ENCODE measurements at places on chromosomes 7 and 10.
A peak's percentile ranks its signal among the peaks of the same experiment; 100 is the strongest.

DNA sequence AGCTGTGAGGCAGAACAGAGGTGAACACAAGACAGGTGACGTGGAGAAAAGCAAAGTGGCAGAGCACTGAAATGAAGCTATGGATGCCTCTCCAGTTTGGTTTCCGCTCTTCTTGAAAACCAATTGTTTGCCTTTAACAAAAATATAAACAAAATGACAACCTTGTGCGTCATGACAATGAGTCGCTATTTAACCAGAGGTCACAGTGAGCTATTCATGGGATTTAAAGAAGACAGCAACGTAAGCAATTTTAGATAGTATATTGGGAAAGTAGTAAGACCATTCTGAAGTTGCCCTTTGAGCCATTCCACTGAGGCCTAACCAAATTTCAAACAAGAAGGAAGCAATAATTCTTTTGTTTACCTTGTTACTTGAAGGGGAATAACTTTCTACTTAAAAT lies 15.2 kb upstream of the LRRTM3 start:
- no peak for DNase-seq

DNA sequence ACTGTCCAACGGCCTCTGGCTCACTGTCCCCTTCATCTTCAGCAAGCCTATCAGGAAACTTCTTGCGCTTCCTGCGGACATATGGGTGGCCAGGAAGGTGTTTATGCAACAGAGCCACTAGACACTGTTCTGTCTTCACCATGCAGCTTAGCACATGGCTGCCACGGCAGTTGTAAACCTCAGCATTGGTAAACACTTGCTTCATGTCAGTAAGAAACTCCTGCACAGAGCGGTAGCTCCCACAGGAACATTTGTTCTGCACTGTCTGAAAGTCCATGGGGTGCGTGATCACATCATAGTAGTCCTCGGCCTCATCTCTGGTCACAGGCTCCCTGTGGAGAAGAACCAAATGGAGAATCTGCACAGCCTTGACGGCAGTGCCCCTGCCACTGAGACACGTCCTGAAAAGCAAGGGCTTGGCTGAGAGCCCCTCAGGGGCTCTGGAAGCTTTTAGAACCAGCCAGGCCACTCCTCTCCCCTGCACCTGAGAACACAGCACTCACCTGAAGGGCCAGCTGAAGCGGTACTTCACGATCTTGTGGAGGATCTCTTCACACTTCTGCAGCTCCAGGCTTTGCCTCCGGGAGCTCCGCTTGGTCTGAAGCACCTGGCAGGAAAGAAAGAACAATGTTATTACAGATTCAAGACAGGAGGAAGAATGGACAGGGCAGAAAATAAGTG lies 8.8 kb downstream of the FZD9 start:
- no peak for DNase-seq

- no peak for DNase-seq
These were observed 557.2 kb upstream of the CELF2 start for GRCh38 chr10:10460451-10460850.

- peak; percentile 58 for DNase-seq
These were observed 14.1 kb downstream of the CRYGN start for GRCh38 chr7:151425670-151426440.

DNA sequence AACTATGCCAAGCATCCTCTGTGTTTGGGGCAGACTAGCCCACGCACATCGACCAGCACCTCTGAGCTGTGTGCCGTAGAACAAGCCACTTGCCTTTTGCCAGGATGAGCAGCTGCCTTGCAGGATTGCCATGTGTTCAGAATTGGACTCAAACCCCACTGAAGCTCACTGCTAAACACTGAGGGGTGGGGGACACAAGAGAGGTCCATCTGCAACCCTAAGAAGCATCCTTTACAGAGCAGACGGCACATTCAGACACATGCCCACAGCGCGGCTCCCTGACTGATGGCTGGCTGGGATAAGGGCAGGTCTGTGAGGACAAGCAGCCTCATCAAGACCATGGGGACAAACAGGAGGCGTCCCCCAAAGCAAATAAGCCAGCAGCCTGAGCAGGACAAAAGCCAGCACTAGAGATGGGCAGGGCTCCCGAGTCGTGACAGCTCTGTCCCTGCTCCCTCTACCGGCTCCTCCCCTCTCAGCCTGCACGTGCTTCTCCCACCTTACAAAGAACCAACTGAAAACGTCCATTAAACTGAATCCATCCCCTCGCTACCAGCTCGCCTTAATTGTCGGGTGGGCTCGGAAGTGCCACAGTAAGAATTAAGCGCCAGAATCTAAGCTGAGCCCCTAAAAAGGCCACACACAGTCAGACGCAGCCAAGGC lies 114.2 kb downstream of the PRKAG2 start:
- DNase-seq: no peak

- no peak for DNase-seq
These were observed 129.8 kb upstream of the FAM20C start for GRCh38 chr7:62361-63116.

- DNase-seq: no peak
These were observed 82.7 kb upstream of the MACROH2A2 start for GRCh38 chr10:69969977-69970376.

- peak; percentile 54 for DNase-seq
These were observed 68.0 kb downstream of the LANCL2 start for GRCh38 chr7:55432939-55433784.

- DNase-seq: peak; percentile 90
These were observed 533.1 kb downstream of the KCNMA1 start for GRCh38 chr10:77104459-77104980.

GRCh38 chr7:80895056-80895455 lies 23.8 kb downstream of the SEMA3C start:
- DNase-seq: no peak

- no peak for DNase-seq
These were observed 493 bp downstream of the WDR91 start for GRCh38 chr7:135210888-135211178.

DNA sequence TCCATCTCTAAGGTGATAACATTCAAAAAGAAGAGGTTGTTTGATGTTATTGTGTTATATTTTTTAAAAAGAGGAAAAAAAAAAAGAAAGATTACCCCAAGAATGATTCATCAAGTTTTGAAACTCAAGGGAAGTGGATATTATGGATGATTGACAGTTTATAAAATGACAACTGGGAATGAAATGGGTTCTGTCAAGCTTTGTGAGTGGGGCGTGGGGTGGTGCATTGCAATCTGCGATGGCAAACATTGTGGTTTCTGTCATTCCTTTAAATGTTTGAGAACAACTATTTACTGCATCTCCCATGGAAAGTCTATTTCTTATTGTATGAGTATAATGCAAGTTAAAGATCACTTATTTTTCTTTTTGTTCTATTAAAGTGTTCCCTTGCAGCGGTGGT lies 297.0 kb downstream of the CCDC3 start:
- no peak for DNase-seq

DNA sequence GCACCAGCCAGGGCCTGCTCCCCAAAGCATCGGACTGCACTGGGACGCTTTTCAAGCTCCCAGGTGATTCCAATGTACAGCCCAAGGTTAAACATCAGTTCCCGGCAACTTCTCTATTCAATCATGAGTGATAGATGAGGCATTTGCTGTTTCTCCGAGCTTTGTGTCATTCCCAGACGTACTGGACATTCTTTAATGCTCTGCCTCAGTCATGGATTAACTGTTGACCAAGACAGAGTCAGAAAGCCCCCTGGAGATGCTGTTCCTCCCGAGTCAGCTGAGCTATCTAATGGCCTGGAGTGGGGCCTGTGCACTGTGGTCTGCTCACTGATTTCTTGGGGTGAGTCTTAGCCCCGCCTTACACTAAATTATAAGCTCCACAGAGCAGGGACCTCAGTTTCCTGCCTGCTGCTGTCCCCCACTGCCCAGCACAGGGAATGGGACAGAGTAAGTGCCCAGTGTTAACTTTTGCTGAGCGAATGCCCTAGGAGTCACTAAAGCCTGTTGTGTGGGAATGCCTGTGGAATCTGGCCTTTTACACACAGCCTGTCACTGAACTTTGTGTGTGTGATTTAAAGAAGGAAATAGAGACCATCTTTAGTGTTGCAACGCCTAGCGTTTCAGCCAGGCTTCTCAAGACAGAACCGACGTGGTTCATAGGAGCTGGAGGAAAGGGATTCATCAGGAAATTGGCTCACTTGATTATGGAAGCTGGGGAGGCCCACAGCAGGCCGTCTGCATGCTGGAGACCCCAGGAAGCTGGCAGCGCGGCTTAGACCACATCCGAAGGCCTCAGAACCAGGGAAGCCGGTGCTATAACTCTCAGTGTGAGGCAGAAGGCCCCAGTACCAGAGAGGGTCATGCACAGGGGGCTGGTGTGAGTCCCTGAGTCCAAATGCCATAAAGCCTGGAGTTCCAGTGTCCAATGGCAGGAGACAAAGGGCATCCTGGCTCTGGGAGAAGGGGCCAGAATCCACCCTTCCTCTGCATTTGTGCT lies 29.3 kb upstream of the RNF32 start:
- no peak for DNase-seq

GRCh38 chr7:31857172-31857571 lies 170.2 kb downstream of the PPP1R17 start:
- DNase-seq: no peak

DNA sequence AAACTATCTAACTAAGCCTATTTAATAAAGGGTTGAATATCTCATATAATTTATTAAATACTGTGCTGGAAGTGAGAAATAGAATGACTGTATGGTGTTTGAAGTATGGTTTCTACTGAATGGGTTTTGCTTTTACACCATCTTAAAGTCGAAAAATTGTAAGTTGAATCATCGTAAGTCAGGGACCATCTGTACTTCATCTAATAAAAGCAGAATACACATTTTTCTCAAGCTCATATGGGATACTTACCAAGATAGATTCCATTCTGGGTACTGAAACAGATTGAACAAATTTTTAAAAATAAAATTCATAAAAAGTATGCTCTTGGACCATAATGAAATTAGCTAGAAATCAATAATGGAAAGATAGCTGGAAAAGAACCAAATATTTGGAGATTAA lies 285.4 kb downstream of the CXCL12 start:
- no peak for DNase-seq

- DNase-seq: peak; percentile 19
These were observed 21.4 kb downstream of the POT1 start for GRCh38 chr7:124908259-124908658.

DNA sequence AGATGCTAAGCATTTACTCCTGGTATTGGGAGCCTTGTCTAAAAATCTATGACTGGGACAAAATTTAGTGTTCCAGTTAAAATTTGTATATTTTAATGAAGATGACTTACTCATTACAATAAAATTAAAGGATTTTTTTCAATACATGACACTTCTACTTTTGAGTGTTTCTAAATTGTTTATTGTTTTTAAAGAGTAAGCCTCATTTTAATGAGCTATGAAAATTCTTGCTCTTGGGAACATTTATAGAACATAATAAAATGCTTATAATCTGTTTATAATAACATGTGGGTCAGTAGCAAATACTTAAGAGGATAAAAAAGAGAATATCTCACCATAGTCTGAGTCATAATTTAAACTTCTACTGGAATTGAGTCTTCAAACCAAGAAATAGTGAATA lies 149.5 kb downstream of the PLCE1 start:
- DNase-seq: no peak

GRCh38 chr10:121435099-121435875 lies 163.0 kb downstream of the FGFR2 start:
- no peak for DNase-seq

GRCh38 chr7:65269150-65269856 lies 104.4 kb upstream of the ZNF92 start:
- DNase-seq: peak; percentile 84

DNA sequence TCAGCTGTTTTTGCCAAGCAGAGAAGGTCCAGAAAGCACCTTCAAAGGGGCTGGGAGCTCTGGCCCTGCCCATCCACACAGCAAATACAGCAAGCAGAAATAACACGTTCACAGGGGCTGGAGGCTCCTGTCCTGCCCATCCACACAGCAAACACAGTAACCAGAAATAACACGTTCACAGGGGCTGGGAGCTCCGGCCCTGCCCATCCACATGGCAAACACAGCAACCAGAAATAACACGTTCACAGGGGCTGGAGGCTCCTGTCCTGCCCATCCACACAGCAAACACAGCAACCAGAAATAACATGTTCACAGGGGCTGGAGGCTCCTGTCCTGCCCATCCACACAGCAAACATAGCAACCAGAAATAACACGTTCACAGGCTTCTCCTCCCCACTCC lies 558.1 kb downstream of the PTPRN2 start:
- no peak for DNase-seq

DNA sequence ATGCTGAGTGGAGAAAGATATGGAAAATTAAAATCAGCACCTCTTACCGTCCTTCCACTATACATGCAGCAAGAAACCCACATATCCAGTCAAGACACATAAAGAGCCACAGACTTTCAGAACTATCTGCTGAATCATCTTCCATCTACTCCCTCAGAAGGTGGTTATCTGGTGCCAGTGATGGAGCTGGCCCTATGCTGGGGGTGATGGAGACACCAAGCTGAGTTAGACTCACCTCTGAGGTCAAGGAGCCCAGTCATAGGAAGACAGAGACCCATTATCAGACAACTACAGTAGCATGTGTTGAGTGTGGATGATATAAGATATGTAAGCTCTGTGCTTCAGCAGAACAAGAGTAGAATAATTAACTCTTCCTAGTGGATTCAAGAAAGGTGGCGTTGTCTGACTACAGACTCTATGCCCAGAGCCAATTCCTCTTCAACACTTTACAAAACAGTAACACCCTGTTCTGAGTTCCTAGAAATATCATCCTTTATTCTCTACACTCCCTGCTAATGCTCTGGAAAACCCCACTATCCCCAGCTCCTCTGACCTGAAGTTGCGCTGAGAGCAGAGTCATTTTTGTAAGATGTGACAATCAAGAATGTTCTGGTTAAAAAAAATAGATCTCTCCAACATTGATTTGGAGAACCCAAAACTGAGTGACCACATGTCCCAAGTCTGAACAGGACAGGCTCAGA lies 14.3 kb downstream of the CYP3A5 start:
- no peak for DNase-seq

- no peak for DNase-seq
These were observed 84.4 kb downstream of the RGS10 start for GRCh38 chr10:119457966-119458766.

DNA sequence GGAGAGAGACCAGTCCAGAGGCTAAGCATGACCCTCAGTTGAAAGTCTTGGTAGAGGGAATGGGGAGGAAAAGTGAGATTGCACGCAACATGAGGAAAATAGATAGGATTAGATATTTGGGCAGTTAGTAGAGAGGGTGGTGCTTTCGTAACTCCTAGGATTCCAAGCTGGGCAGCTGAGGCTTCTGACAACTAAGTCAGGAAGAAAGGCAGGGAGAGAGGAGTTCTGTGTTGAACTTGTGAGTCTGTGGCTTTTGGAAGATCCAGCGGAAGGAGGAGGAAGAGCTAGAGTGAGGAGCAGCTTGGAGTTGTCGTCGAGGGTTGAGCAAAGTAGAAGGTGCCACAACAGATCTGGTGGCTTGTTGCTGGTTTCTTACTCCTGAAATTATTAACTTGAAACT lies 21.8 kb downstream of the CUL1 start:
- DNase-seq: no peak
